Activated naive CD4-positive, alpha-beta T cell (primary cell): ENCODE measurements at places on chromosomes 1 and 21.

GRCh38 chr1:2413495-2414296, 1.3 kb upstream of the PEX10 start:
- DNase-seq: no peak

GRCh38 chr1:2312515-2313301, 78.6 kb downstream of the MORN1 start:
- no peak for DNase-seq

DNA sequence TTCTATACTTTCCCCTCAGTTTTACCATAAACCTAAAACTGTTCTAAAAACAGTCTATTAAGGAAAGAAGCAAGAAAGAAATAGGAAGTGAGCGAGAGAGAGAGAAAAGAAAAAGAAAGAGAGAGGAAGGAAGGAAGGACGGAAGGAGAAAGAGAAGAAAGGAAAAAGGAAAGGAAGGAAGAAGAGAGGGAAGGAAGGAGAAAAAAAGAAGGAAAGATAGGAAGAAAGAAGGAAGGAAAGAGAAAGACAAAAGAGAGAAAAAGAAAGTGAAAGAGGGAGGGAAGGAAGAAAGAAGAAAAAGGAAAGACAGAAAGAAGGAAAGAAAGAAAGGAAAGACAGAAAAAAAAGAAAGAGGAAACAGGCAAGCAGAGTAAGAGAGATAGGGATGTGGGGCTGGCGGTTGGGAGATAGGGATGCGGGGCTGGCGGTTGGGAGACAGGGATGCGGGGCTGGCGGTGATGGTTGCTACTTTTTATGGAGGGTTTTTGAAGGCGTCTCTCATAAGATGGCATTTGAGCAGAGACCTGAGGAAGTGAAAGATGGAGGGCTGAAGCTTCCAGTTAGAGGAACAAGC, 70.4 kb upstream of the IRF2BP2 start:
- DNase-seq: no peak

DNA sequence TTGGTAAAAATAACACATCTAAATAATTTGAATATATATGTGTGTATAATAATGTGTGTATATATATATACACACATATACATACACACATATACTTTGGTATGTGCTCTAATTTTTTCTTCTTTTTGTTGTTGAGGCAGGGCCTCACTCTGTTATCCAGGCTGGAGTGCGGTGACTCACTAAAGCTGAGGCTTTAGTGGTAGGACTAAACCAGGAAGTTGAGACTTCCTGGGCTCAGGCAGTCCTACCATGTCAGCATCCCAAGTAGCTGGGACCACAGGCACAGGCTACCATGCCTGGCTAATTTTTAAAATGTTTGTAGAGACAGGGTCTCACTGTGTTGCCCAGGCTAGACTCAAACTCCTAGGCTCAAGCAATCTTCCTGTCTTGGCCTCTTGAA, 46.7 kb upstream of the CXADR start:
- no peak for DNase-seq

- no peak for DNase-seq
These were observed 430.1 kb downstream of the KCNT2 start for GRCh38 chr1:196178083-196178635.

DNA sequence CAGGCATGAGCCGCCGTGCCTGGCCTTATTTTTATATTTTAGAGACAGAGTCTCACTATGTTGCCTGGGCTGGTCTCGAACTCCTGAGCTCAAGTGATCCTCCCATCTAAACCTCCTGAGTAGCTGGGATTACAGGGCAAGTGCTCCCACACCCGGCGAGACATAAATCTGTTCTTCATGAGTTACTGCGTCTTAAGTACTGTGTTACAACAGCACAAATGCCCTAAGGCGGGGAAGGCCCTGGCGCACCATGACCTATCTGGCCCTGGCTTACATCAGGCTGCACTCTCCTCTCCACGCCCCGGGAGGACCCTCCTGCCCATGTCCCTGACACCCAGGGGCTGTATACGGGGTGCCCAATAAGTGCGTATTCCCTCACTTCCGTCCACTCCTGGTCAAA, 4.3 kb downstream of the GPR153 start:
- DNase-seq: no peak
